Renal pelvis (tissue), 12 donors: ENCODE measurements at places on chromosomes 12 and 14. TPM values are rescaled to one million over a fixed set of nuclear protein-coding genes. Genes with fewer than 3 reads are reported as not detected.

Gene TMTC1
- 20.4 TPM for polyA plus RNA-seq

Gene C12orf54
- 0.61 TPM for polyA plus RNA-seq

- no peak for DNase-seq
These were observed 50.7 kb downstream of the TMTC1 start for GRCh38 chr12:29733060-29733459.

- no peak for DNase-seq
These were observed 12.3 kb downstream of the SH2B3 start for GRCh38 chr12:111417784-111418593.

- no peak for DNase-seq
These were observed 31.5 kb downstream of the SCN8A start for GRCh38 chr12:51622564-51622963.

- DNase-seq, result no peak
These were observed 186.6 kb upstream of the OTX2 start for GRCh38 chr14:56996721-56997399.
